ENCODE measurements at places on chromosomes 16 and 17.

DNA sequence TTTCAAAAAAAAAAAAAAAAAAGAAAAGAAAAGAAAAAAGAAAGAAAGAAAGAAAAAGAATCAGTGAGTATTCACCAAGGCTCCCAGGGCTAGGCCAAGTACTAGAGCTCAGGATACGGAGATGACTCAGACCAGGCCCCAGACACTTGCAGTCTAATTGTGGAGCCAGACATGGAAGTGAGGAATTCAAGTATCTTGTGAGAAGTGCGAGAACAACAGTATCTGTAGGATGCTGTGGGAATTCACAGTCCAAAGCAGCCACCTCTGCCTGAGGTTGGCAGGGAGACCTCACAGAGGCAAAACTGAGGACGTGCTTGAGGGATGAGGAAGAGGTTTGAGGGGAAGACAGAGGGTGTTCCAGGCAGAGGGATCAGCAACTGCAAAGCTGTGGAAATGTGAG, 14.0 kb upstream of the ALDOA start:
- peak; percentile 89 for DNase-seq

GRCh38 chr16:56604966-56605365, 3.4 kb upstream of the MT2A start:
- DNase-seq: no peak

DNA sequence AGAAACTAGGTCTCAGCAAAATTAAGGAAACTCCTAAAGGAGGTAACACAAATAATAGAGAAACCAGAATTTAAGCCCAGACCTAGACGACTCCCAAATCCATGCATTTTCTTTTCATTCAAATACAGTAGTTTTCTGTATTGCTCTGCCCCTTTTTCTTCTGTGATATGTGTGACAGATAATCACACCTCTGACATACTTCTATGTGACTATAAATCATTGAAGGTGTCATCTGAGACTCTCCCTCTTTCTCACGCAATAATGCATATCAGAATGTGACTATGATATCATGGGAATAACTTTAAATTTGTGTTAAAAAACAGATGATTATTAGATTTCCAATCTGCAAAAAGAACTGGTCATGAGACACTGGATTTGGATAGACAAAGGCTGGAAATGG, 143.0 kb upstream of the ELAC2 start:
- DNase-seq: no peak

DNA sequence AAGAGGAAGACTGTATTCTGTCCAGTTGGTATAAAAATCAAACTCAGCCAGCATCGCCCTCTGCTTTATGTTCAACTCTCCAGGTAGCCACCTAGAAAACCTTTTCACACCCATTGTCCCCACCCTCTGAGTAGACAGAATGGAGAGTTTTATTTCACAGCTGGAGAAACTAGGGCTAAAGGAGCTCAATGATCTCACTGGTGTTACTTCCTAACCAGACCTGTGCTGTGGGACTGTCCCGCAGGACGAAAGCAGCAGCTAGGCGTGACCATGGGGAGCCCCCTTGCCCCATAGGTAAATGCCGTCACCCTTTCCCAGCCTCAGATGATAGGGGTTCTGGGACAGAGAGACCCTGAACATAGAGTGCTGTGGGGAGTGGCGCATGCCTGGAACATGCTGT, 67.7 kb downstream of the CYLD start:
- DNase-seq: no peak

DNA sequence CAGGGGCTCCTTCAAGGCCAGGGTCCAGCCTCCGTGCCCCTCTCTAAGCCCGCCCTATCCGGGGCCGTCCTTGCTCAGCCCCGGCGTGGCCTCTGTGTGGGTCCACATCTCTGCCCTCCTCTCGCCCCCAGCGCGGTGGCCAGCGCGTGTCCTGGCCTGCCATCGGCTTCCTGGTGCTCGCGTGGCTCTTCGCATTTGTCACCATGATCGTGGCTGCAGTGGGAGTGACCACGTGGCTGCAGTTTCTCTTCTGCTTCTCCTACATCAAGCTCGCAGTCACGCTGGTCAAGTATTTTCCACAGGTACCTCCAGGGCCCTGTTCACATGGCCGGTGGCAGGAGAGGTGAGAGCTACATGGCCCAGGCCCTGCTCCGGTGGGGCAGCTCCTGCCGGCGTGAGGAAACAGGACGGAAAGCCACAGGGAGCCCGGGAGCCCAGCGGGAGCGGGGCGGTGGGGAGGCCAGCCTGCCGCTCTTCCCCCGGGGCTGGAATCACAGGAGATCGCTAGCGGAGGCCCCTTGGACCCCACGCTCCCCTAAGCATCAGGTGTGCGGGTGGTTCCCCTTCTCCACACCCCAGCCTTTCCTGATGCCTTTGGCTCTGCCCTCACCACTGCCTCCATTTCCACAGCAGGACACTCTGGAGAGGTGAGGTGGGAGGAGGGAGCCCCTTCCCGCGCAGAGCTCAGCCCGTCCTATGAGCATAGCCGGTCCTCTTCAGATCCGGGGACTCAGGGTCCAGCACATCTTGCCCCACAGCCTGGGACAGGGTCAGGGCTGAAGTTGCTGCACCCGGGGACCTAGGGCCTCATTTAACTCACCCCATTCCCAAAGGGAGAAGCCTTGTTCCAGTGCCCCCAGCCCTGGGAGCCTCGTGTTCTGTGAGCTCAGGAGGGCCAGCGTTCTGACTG, 10.2 kb downstream of the TAX1BP3 start:
- no peak for DNase-seq

DNA sequence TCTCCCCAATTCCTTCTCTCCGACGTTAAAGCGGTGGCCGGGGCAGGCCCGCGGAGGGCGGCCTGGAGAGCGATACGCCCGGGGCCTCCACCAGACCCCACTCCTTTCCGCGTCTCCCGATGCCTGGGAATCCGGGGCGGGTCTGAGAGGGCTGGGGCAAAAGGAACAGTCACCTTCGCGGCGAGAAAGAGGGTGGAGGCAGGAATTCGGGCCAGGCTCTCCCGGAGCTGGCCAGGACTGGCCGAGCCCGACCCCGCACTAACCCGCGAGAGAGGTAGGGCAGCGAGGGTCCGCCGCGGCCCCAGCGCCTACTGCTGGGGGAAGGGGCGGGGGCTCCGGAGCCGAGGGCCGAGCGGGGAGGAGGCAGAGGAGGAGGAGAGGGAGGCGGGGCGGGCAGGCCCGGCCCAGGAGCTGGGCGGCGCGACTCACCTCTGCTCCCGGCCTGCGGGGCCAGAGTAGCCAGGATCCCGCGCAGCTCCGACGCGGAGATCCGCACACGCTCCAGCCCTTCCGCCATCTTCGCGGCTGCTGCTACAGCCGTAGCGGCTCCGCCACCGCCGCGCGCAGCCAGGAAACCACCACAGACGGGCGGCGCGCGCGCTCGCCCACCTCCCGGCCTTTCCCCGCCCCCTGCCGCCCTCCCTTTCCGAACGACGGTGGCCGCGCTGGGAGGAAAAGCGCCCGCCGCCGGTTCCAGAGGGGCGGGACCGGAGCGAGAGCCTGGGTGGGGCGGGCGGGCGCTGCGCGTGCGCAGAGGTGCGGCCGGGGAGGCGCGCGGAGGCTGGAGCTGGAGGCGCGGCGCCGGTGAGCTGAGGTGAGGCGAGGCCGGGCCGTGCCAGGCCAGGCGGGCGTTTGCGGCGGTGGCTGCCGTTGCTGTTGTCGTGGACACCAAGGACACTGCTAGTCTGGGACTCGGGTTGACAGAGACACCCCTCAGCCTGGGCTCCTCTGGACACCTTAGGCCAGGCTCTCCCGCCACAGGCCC, at the start of the genes SMG6 and SRR:
Gene SMG6 (minus strand): TSS at position 582 of the 985 bp plus-strand sequence. CDS start 65 bp downstream, at position 517.
Gene SRR (plus strand): TSS at position 747 of the 985 bp plus-strand sequence. CDS start 11,611 bp downstream, outside the sequence.
- DNase-seq: peak; percentile 92

DNA sequence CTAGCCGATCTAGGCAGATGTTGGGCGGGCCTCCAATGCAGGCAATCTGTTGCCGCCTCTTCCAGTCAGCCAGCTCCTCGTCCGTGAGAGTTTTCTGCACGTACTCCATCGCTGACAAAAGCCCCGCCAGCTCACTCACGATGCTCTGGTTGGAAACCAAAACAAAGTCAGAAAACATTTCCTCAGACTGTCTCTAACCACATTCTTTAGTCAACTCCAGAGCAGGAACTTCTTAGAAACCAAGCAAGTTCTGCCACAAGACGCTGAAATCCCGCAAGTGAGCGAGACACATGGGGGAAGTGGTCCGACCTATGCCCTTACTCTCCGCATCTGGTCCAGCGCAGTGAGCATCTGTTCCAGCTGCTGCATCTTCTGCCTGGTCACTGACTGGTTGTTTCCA, 49.1 kb downstream of the STAT5A start:
- no peak for DNase-seq

DNA sequence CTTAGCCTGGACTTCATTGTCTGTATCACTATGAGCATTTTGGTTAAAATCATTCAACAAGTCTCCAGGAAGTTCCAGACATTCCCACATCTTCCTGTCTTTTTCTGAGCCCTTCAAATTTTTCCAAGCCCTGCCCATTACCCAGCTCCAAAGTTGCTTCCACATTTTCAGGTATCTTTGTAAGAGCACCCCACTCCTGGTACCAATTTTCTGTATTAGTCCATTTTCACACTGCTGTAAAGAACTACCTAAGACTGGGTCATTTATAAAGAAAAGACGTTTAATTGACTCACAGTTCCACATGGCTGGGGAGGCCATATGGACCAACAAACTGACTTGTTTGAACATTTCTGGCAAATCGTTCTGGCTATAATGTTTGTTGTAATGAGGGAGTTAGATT, 67.4 kb downstream of the CDRT15 start:
- DNase-seq: no peak

Data from ELR (cell line).